ENCODE measurements at places on chromosomes 3 and 15.
A peak's percentile ranks its signal among the peaks of the same experiment; 100 is the strongest.

DNA sequence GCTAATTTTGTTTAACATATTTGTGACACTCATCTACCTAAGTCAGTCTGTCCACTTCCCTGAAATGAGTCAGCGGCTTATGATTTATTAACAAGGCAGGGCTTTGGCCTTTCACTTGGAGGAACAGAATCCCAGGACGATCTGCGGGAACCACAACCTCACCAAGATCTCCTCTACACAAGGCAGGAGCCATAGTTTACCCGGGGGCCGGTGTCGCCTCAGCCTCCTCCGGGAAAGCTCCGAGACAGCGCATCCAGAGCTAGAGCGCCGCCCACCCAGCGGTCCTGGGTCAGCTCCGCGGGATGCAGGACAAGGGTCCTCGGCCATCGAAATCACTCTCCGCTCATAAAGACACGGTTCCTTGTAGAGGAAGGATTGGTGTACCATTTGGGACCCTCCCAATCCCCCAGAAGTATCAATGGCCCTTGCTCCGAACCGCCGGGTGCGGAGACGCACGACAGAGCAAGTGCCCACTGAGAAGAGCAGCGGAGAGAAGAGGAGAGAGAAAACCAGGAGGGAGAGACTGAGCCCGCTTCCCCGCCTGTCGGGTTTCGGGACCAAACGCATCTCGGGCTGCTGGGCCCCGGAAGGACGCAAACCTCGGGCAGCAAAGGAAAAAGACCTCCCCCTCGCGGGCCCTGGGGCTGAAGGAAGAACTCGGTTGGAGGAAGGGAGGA lies 13.1 kb upstream of the ALCAM start:
- DNase-seq: no peak

GRCh38 chr3:64961301-64961700 lies 273.5 kb upstream of the ADAMTS9 start:
- DNase-seq: no peak

- no peak for DNase-seq
These were observed 530.9 kb upstream of the TGFBR2 start for GRCh38 chr3:30075514-30075913.

DNA sequence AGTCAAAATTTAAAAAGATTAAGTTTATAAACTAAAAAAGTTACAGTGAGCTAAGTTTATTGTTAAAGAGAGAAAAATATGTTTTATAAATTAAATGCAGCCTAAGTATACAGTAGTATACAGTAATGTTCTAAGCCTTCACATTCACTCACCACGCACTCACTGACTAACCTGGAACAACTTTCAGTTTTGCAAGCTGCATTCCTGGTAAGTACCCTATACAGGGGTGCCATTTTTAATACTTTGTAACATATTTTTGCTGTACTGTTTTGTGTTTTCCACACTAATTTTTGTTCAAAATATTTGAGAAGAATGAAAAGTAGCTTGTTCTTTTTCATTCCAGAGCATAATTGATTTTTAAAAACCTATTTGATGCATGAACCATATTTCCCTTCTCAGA lies 524.9 kb downstream of the RBMS3 start:
- DNase-seq: no peak

GRCh38 chr3:66195347-66195783 lies 25.4 kb upstream of the SLC25A26 start:
- no peak for DNase-seq

- DNase-seq: no peak
These were observed 4.2 kb downstream of the PLOD2 start for GRCh38 chr3:146156666-146157314.

- DNase-seq: no peak
These were observed 244.5 kb downstream of the ZIC4 start for GRCh38 chr3:147161833-147162232.

GRCh38 chr3:123781138-123781537 lies 103.0 kb downstream of the MYLK start:
- no peak for DNase-seq

DNA sequence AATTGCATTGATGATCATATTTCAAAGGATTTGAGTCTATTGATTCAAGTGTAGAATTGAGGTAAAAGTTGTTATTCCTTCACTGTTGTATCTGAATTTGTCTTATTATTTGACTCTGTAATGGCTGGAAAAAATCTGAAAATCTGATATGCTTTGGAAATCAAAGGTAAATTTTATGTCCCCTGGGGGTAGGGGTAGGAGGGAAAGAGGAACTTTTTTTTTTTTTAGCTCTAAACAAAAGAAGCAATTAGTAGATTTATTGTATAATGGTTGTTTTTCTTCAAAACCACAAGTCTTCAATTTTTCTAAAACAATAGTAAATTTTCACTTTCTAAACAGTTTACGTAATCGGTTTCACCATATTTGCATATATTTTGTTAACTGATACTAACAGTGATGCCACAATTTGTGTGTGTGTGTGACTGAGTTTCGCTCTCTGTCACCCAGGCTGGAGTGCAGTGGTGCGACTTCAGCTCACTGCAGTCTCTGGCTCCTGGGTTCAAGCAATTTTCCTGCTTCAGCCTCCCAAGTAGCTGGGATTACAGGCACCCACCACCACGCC lies 91.7 kb upstream of the GOLGA6L4 start:
- no peak for DNase-seq

GRCh38 chr3:88403319-88403718 lies 253.6 kb downstream of the C3orf38 start:
- no peak for DNase-seq

DNA sequence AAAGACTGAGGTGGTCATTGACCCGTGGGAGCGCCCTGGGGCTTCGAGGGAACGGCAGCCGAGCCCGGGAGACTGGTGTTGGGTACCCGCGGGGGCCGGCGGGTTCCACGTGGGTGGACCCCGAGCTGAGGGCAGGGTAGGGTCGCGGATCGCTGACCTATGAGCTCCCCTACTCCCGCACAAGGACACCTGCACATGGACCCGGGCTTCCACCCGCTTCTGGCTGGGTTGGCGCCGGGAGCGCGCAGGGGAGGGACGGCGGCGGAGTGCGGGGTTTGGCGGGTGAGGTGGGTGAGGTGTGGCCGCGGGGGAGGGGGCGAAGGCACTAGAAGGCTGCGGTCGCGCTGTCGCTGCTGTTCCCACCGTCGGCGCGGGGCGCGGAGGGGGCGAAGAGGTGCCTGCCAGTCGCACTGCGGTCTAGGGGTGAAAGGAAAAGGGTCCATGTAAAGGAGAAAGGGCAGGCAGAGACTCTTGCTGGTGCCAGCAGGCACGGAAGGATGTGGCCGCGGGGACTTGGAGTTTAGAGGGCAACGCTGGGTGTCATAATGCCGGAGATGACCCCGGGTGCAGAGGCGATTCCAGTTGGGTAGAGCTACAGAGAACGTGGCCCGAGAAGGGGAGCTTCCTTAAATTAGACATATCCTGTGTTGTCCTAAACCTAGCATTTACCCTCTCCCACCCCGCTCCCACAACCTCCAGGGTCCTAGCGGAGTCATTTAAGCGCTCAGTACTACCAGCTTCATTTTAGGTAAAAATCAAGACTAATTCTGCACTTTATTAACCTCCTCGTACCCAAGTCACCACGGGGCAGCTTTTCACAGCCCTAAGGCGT lies 245.9 kb upstream of the TOPAZ1 start:
- DNase-seq: no peak

DNA sequence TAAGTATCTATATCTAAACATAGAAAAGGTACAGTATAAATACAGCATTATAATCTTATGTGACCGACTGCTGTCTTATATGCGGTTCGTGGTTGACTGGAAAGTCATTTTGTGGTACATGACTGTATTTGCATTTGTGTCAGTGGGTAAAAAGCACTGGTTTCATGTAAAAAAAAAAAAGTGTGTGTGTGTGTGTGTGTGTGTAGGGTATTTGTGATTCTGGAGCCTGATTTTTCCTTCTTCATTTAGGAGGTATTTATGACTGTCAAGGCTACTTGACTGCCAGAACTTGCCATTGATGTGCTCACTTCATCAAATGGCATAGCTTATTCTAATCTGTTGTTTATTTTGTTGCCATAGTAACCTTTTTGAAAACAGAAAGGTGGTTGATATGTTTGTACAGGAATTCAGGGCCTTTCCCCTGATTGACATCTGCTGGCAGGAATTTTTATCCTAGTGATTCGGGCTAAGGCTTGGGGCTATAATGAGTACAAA lies 63.2 kb downstream of the AKAP13 start:
- no peak for DNase-seq

GRCh38 chr15:62477929-62478328 lies 312.8 kb upstream of the C2CD4B start:
- DNase-seq: no peak

GRCh38 chr15:40844696-40845030 lies 815 bp downstream of the SPINT1 start:
- peak; percentile 33 for DNase-seq

- no peak for DNase-seq
These were observed 1.5 kb downstream of the CRYBG3 start for GRCh38 chr3:97823046-97824004.

- DNase-seq: no peak
These were observed 155.6 kb upstream of the TSC22D2 start for GRCh38 chr3:150252462-150252861.

DNA sequence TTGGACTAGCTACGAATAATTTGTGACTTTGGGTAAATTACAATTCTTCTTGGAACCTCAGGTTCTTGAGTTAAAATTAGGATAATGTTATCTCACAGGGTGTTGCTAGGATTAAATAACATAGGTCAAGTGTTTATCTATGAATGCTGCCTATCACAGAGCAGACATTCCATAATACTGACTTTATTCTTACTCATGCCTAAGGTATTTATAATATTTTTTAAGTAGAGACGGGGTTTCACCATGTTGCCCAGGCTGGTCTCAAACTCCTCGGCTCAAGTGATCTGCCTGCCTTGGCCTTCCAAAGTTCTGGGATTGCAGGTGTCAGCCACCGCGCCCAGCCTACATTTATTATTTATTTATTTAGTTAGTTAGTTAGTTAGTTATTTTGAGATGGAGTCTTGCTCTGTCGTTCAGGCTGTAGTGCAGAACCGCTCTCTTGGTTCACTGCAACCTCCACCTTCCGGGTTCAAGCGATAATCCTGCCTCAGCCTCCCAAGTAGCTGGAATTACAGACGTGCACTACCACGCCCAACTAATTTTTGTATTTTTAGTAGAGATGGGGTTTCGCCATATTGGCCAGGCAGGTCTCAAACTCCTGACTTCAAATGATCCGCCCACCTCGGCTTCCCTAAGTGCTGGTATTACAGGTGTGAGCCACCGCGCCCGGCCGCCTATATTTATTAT lies 741 bp upstream of the ZNF106 start:
- no peak for DNase-seq

- DNase-seq: no peak
These were observed 1013.9 kb downstream of the EPHA3 start for GRCh38 chr3:90121326-90121725.

DNA sequence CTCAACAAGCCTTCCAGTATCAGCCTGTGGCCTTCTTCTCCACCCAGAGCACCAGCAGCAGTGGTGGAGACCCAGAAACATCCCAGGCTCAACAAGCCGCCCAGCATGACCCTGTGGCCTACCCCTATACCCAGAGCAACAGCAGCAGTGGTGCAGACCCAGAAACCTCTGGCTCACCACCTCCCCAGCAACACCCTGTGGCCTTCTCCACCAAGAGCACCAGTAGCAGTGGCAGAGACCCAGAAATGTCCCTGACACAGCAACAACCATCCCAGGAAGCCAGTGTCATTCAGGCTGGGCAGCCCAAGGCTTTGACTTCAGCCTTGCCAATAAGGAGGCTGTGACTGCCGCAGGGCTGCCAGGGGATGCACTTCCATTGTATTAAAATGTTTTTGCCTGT lies 16.3 kb upstream of the EMC3 start:
- DNase-seq: no peak

- no peak for DNase-seq
These were observed 75.3 kb downstream of the NCEH1 start for GRCh38 chr3:172635588-172635987.

DNA sequence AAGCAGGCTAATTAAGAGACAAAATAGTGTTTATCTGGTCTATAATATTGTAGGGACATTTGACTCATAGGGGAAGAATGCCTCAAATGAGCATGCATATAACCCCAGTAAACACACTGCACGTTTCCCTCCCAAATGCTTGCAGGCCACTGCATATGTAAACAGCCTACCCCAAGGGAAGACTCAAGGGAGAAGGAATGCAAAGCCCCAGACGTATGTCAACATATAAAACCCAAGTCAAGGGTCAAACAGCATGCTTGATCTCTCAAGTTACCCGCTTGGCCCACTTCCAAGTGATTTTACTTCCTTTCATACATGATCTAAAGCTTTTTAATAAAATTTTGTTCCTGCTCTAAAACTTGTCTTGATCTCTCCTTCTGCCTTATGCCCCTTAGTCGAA lies 1090.0 kb downstream of the OTOL1 start:
- no peak for DNase-seq

- no peak for DNase-seq
These were observed 103.7 kb downstream of the PDZRN3 start for GRCh38 chr3:73520931-73521461.

GRCh38 chr3:15299036-15299435 lies 33.4 kb downstream of the SH3BP5 start:
- no peak for DNase-seq

GRCh38 chr3:173889596-173889995 lies 492.1 kb downstream of the NLGN1 start:
- no peak for DNase-seq

DNA sequence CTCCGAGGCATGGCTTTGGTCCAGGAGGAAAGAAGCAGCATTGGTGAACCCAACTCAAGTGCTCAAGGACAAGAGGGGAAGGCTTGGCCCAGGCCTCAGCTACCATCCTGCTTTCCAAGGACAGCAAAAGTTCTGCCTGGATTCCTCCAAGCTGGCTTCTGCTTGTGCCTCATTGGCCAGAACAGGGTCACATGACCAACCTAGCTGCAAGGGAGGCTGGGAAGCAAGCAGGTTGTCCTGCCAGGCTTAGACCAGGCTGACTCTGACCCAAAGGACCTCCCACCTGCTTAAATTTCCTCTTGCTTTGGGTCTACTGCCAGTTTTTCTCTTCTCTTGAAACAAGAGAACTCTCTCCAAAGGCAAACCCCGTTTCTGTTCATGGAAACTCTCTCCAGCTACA lies 70.7 kb downstream of the RPN1 start:
- DNase-seq: no peak

GRCh38 chr15:40338041-40338657 lies 2.6 kb downstream of the CCDC9B start:
- peak; percentile 60 for DNase-seq

DNA sequence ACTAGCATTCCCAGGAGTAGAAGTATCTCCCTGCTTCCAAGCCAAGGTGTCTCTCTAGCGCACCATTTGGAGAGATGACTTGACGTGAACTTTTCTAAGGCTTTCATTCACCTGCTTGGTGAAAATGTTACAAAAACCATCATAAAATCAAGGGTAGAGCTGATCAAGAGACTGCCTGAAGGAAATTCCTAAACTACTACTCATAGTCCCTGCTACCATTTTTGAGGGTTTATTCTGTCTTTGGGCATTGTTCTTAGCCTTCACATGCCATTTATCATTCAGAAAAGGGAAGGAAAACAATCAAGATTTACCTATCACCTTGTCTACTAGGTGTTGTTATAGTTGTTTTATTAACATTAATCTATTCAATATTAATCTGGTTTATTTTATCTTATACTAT lies 525.8 kb downstream of the NTRK3 start:
- DNase-seq: no peak

Data from stimulated activated CD4-positive, alpha-beta T cell treated with anti-CD3 and anti-CD28 coated beads, TNF-alpha, amount 100 ng/mL, for 48 hours (primary cell).